ENCODE measurements at places on chromosomes 4 and X.

- DNase-seq = peak; percentile 62
These were observed at the start of gene EVC2 for GRCh38 chr4:5708449-5709206. TSS of gene EVC2 (minus strand) at chr4:5708559. CDS start at chr4:5708513, 46 bp downstream.

GRCh38 chrX:102720237-102721168 lies at the start of gene GPRASP3:
TSS of gene GPRASP3 (plus strand) at chrX:102720743. CDS start at chrX:102748996, 28,253 bp downstream.
- DNase-seq = peak; percentile 66

GRCh38 chr4:150744570-150744969 lies 162.6 kb downstream of the MAB21L2 start:
- DNase-seq = no peak

- no peak for DNase-seq
These were observed 841.6 kb upstream of the AADAT start for GRCh38 chr4:170931321-170931720.

DNA sequence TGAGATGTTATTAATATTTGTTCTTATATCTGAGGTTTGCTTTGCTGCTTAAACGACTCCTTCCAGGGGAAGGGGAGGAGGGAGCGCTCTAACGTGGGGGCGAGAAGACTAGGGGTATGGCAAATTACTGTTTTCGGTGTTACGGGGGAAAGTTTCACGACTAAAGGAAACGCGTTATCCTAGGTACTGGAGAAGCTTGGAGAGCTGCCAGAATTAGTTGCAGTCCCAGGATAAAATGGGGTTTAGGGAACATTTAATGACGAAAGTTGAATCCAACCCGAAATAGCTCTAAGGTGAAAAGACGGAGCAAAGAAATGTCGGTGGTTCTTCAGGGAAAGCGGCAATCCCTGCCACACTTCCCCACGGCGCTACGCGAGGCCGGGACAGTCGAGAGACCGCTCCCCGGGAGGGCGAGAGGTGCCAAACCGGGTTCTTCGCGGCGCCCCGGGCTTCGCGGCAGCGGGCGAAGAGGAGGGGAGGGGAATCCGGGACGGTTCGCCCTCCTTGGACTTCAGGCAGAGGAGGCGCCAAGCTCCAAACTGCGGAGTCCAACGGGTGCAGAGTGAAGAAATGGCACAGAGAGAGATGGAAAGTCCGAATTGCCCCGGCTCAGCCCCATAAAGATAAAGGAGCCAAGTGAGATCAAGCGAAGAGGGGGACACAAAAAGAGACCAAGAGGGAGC lies 724 bp downstream of the THOC2 start:
- DNase-seq = peak; percentile 8

- peak; percentile 59 for DNase-seq
These were observed 337.7 kb upstream of the CTSO start for GRCh38 chr4:156291317-156291716.

- no peak for DNase-seq
These were observed 45.7 kb upstream of the ADRA2C start for GRCh38 chr4:3720466-3720865.

- DNase-seq = no peak
These were observed 180.3 kb upstream of the MXRA5 start for GRCh38 chrX:3526731-3527130.

DNA sequence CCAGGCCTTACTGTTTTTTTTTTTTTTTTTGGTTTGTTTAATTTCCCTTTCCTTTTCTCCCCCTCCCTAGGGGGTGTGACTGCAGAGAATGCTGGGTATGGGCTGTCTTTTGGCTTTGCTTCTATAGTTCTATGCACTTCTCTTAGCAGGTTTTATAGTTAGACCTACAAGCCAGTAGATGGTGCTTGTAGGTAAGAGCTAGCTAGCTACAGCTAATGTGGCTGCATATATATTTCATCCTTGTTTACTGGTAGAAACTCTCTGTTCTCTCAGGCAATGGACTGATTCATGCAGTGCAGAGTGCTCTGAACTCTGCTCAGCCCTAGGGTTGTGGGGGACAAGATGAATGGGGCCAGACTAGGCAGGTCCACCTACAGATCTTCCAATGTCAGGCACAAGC lies 246.4 kb downstream of the SH2D1A start:
- no peak for DNase-seq

DNA sequence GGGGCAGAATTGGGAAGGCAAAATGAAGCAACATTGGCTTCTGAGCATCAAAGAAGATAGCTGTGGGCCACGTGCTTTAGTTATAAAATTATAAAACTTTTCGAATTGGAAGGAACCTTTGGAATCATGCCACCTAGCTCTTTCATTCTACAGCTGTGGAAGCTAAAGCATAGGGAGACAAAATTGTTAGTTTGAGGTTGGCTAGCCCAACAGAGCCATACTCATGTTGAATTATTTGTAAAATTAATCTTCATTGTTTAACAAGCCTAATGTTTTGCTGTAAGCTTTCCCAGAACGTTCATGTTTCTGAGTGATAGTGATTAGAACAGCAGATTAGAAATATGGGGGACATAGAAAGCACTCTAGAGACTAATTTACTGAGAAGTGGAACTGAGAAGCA lies 35.9 kb downstream of the HHIP start:
- DNase-seq = no peak

DNA sequence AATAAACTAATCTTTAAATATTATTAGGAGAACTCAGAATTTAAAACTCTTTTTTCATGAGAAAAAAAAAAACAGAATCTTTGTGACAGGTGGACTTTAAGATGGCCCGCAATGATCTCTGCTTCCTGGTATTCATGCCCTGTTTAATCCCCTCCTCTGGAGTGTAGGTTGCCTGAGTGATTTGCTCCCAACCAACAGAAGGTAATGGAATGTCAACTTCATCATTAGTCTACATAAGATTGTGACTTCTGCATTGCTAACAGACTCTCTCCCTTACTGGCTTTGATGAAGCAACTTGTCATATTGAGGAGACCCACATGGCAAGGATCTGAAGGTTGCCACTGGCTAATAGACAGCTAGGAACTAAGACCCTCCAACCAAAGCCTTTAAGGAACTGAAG lies 88.8 kb downstream of the CORIN start:
- no peak for DNase-seq

DNA sequence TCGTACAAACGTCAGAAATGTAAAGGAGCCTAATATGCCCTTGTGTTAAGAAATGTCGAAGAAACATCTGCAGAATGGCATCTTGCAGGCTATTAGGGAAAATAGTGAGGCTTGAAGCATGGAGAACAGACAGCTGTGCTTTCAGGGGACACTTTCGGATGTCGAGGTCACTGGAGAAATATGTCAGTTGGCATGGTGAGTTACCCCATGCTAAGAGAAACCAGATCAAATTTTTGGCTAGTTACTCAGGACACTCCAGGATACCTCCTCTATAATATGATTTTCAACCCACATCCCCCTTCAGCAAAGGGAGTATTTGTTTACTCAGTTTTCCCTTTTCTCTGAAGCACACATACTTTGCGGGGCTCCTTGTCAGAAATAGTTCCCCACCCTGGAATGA lies 171.4 kb downstream of the GPC3 start:
- peak; percentile 13 for DNase-seq

GRCh38 chr4:124079174-124079780 lies 633.3 kb downstream of the ANKRD50 start:
- peak; percentile 49 for DNase-seq

DNA sequence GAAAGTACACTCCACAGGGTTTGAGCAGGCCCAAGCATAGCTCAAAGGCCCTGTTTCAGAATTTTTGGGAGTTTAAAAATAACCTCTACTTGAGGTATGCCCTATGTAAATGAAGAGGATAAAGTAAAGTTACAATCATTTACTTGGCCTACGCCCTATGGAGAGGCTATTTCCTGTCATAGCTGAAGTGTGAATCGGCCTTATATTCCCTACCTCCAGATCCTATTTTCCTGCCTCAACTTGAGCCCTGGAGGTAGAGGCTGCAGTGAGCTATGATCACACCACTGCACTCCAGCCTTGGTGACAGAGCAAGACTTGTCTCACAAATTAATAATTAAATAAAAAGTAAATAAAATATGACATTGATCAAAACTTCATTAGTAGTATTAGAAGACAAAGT lies 11.5 kb upstream of the TXLNG start:
- DNase-seq = no peak

- DNase-seq = no peak
These were observed 48.2 kb upstream of the KLF3 start for GRCh38 chr4:38615847-38616246.

DNA sequence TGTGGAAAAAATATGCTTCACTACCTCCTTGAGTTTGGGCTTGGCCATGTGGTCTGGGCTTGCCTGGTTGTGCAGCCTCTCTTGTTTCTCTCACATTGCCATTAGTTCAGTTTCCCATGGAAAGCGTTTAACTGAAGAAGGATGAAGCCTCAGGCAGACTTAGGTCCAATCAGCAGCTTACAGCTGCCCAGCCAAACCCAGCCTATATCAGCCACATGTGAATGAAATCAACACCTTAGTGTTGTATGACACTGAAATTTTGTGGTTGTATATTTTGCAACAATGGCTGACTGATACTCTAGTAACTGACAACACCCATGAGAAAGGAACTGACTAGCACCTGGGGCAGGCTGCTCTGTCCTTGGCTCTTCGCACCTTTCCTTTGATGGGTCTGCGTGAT lies 81.2 kb downstream of the KLF8 start:
- DNase-seq = no peak

DNA sequence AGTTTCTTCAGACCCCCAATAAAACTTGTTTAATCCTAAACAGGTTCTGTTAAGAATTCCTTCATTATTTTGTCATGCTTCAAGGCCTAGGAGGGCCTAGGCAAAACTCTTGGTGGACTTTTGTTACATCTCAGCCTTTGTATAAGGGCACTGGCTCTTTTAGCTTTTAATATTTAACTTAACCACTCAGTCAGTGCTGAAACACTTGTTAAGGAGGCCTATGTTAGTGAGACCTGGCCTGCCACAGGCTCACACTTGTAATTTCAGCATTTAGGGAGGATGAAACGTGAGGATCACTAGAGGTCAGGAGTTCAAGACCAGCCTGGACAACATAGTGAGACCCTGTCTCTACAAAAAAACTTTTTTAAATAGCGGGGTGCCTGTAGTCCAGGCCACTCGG lies 32.7 kb upstream of the PGK1 start:
- peak; percentile 26 for DNase-seq

- DNase-seq = no peak
These were observed 2.1 kb upstream of the ASMT start for GRCh38 chrX:1612641-1613286.

- DNase-seq = peak; percentile 11
These were observed 11.0 kb upstream of the CYTL1 start for GRCh38 chr4:5030221-5030620.

DNA sequence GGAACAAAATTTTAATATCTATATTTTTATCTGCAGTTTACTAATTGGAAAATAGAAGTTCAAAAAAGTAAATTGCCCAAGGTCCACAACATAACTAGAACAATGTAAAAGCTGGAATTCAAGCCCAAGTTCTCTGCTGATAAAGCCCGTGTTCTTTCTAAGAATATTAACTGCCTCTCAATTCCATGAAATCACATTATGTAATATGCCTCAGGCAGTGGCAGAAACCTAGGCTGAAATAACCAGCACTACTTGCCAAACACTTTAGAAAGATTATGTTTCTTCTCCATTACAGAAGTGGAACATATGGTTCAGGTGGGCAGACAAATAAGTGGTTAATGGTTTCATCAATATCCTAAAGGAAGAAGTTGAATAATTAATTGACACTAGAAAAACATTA lies 56.7 kb upstream of the ADGRL3 start:
- no peak for DNase-seq

- no peak for DNase-seq
These were observed 277.0 kb upstream of the INTU start for GRCh38 chr4:127355743-127356142.

DNA sequence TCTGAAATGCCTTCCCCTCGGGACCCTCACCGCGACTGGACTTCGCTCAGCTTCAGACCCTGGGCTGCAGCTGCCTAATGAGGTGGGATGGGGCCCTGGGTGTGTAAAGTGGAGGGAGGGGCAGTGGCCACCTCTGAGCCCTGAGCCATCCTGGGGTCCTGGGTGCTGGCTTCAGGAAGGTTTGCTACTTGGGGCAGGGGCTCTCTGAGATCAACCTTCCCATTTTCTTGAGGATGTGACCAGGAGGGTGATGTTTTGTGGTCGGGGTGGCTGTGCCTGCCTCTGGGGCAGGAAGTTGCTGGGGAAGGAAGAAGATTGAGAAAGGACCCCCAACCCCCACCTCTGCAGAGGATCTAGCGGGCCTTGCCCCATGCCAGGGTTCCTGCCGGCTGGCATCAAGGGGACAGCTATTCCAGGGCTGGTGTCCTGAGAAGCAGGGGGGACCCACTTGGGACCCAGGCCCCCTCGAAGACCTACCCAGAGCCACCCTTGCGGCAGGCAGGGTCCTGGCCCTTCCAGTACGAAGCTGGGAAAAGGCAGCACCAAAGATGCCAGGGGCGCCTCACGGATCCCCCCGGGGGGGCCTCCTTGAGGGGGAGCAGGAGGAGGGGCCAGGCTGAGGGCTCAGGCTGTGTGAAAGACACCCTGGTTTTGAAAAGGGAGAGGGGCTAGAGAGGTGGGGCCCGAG lies 6.5 kb downstream of the SH3BP2 start:
- DNase-seq = no peak

DNA sequence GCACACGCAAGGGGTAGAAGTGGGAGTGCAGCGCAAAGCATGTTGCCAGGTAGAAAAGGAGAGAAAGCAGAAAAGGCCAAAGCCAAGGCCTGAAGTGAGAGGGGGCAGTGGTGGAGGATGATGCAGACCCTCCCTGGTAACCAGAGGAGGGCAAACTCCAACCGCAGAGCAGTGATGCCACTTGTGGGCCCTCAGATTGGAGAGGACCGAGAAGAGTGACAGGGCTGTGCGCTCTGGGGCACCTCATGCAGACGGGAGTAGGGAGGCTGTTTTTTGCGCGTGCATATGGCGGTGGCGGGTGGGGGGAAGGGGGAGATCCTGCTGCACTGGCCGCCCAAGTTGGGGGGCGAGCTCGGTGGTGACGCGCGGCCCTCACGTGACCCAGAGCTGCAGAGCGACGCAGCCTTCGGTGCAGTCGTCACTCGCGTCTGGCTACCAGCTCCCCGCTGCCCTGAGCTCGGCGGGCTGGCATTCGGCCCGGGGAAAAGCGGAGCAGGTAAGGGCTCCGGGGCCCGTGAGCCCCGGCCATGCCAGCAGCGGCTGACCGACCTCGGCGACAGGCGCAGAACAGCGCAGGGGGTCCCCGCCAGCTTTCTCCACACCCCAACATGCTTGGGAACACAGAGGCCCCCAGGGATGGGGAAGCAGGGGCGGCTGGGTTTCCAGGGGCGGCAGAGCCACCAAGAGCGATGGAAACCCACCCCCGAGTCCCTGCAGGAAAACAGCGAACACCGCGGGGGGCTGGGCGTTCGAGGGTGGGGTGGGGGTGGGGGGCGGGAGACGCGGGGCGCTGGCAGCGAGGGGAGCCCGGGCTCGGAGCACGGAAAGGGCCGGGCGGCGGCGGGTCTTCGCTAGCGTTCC lies at the start of gene BEX3:
Gene BEX3 (plus strand): TSS at position 421 of the 861 bp plus-strand sequence. CDS start 984 bp downstream, outside the sequence.
- peak; percentile 51 for DNase-seq

GRCh38 chr4:10403633-10404445 lies 53.4 kb downstream of the ZNF518B start:
- DNase-seq = peak; percentile 46

DNA sequence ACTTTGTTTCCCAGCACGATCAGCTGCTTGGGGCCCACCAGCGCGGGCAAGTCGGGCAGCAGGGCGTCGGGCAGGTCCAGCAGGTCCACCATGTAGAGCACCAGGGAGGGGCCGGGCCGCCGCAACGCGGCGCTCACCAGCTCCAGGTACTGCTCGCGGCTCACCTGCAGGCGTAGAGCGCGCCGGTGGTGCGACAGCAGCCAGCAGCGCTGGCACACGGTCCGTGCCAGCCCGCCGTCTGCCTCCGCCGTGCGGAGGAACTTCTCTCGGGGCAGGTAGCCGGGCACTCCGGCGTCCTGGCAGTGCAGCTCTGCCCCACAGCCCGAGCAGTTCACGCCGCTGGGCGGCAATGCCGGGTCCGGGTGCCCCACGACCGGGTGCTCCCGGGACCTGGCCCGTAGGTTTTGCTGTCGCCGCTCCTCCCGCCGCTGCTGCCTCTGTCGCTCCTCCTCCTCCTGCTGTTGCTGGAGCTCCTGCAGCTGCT lies 527 bp downstream of the NOA1 start:
- DNase-seq = peak; percentile 65

All from kidney tubule cell (primary cell).